T-helper 17 cell (primary cell): ENCODE measurements at places on chromosomes 5 and 9.

GRCh38 chr5:78760770-78761169 is 112.2 kb upstream of the LHFPL2 start:
- no peak for DNase-seq

GRCh38 chr5:134140530-134141201 is 26.2 kb downstream of the TCF7 start:
- no peak for DNase-seq

GRCh38 chr5:127001621-127002296 is 28.6 kb downstream of the MARCHF3 start:
- no peak for DNase-seq

DNA sequence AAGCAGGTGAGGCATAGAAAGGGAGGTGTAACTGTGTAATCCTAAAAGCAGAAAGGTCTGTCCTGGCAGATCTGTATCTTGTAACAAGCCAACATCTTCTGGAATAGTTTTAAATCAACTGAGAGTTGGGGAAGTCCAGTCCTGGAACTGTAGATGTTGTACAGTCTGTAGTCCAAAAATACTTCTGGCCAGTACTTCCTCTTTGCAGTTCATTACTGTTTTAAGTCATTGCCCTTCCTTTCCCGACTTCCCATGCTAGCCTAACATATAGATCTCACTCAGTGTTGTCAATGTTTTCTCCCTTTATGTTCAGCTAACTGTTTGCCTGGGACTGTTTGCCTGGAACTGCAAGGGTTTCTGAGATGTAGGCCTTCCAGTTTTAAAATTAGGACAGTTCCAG is 168.5 kb upstream of the ISL1 start:
- DNase-seq, result no peak

- DNase-seq, result no peak
These were observed 18.9 kb downstream of the BNIP1 start for GRCh38 chr5:173163219-173163618.
